ENCODE measurements at places on chromosomes 3 and 15.

GRCh38 chr3:143122608-143123352 lies 3.2 kb downstream of the CHST2 start:
- no peak for DNase-seq

- DNase-seq = no peak
These were observed 75.7 kb downstream of the GMPS start for GRCh38 chr3:155946178-155946577.

- DNase-seq = no peak
These were observed 2.7 kb downstream of the TATDN2 start for GRCh38 chr3:10251006-10251405.

- peak; percentile 35 for DNase-seq
These were observed 6.3 kb upstream of the SCN5A start for GRCh38 chr3:38655708-38656300.

DNA sequence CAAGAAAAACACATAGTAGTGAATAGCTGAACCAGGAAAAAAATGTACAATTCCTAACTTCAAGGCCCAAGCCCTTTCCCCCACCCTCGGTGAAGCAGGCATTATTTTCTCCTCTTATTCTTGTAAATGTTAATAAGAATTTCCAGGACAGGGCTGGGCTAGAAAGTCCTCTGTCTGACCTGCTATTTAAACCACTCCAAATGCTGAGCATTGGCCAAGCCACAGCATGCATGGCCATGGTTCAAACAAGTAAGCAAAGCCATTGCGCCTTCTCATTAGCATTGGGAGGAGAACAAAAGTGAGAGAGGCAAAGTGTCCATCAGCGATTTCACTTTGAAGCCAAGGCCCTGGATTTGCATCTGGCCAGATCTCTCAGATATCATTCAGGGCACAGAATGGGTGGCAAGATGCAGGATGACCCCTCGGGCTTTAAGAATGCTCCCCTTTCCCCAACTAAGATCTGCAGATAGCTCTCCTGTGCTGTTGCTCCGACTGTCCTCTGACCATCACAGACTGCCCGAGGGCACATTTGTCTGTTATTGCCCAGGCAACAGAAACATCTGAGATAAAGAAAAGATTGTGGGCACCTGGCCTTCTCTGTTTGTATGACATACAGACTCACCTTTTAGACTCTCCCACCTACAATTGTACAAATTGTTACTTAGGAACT lies 46.3 kb downstream of the CEMIP start:
- DNase-seq = no peak

- no peak for DNase-seq
These were observed 39.0 kb downstream of the EHD4 start for GRCh38 chr15:41933326-41933725.

DNA sequence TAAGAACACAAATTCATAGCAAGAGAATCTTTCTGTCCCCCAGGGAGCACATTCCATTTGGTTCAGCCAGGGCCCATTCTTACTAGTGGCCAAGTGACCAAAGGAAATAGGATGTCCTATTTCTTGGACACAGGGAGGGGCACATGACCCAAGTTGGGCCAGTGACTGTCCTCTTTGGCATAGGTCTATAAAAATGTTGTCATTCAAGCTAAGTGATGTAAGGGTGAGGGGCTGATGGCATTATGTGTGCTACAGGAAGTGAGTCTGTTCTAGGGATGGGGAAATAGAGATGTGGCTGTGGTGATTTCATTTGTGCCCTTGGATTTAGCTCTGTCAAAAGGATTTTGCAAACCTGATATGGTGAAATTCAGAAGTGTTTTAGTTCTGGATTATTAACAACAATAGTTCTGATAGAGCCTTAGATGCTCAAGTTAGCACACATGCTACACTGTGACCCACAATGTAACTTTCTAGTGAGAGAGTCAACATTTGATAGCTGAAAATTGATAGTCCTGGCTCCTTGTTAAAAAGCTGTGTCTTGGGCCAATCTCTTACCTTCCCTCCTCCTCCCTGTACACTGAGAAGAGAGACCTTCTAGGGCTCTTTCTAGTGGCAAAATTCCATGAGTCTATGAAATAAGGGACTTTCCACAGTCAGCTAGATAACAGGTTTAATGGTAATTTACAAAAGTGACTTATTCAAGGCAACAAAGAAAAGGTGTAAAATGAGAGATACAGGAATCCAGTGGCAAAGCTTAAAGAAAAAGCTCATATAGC lies 117.2 kb downstream of the THRB start:
- DNase-seq = no peak

GRCh38 chr15:99454941-99455788 lies 110.6 kb upstream of the MEF2A start:
- DNase-seq = no peak

- no peak for DNase-seq
These were observed 245.3 kb downstream of the RPLP1 start for GRCh38 chr15:69697916-69698315.

DNA sequence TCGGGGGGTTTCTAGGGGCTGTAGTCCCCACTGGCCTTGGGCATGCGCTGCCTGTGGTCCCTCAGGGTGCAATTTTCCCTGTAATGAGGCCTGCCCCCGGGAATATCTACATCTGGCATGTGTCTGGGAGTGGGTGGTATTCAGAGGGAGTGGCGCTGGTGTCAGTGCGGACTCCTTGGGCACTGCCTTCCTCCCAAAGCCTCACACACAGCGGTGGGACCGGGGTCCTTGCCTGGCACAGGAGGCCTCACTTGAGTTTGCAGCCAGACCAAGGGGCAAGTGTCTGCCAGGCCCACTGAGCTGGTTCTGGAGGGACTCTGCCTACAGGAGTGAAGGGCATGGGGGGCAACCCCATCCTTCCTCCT lies 53.5 kb upstream of the PCSK6 start:
- no peak for DNase-seq

DNA sequence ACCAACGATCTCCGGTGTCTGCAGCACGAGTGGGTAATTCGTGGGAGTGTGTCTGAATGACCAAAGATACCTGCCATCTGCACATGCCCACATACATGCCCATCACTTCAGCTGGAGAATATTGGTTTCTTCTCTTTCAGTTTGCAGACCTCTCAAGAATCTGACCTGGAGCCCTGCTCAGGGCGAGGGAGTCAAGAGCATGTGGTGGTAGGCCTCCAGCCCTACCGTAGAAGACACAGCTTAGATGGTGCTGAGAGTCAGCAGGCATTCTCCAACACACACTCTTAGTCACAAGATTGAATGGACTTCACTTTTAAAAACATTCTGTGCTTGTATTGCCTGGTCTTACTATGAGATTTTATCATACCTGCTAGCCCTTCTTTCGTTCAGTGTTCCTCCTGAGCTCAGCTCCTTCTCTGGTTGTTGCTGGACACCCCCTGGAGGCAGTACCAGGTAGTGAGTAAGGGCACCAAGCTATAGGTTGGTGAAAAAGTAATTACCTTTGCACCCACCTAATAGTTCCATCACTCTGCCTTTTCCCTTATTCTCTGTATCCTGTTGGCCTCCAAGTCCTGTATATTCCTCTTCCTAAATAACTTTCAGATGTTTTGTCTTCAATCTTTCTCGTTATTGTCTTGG lies 252.0 kb downstream of the CACNA2D3 start:
- no peak for DNase-seq

DNA sequence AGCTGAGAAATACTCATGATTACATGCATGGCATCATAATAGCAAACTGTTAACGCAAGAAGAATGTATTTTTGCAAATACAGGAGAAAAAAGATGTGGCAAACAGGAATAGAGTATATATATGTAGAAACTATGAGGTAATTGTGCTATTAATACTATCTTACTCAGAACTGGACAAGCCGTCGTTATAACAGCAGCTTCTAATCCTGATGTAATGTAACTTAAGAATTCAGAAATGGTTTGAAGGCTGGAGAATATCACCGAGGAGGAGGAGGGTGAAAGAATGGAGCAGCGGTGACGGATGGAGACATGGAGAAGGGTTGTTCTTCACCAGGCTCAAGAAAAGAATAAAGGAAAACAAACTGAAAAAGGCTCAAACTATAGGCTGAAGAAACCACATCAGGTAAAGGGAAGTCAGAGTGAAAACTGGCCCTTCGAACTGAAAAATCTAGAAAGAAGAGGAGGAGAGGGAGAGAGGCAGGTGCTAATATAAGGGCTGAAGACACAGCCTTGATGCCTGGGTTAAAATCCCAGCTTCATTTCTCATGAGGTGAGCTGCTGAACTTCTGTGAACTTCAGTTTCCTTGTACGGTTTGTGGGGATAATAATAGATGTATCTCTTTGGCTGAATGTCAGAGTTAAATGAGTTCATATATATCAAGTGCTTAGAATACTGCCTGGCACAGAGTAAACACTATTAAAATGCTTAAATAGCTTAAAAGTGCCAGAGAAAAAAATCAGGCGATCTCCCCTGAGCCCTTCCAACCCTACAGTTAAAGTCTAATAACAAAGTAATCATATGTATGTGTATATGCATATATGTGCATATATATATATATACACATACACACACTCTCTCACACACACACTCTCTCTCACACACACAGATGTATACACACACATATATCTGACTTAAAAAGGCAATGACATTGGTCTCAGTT lies 43.9 kb downstream of the GOLIM4 start:
- DNase-seq = no peak

DNA sequence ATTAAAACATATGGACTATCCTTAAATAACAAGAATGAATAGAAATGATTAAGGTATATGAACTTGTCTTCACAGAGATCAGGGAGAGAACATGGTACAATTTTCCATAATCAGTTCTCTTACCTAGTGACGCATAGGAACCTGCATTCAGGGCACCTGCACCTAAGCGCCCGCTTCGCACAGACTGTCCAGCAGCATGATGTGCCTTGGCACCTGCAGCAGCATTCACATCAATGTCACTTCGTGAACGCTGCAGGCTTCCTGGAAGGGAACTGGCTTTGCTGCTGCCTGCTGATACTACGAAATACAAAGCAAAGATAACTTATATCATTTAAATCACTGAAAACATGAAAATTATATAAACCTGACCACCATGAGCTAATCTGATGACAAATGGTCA lies 115.2 kb downstream of the CLASP2 start:
- DNase-seq = no peak

- DNase-seq = no peak
These were observed 59.6 kb upstream of the TSC22D2 start for GRCh38 chr3:150348500-150348899.

GRCh38 chr15:44058126-44058525 lies 136.9 kb downstream of the FRMD5 start:
- DNase-seq = no peak

DNA sequence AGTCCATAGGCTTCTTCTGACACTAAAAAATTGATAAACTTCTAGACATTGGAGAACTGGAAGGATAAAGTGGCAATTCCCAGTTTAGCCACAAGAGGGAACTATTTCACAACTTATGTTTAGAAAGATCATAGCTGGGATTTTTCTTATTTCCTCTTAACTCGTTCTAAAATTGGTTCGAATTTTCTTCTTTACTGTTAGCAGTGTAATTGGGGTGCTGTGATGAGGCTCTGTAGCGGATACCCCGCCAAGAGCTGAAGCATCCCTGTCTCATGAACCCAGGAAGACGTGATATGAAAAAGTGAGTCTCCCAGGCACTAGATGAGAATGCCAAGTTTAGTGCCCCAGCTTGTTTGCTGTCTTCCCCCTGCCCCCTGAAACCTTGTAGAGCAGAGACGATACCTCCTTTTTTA lies 85.1 kb downstream of the PDCD6IP start:
- DNase-seq = peak; percentile 29

DNA sequence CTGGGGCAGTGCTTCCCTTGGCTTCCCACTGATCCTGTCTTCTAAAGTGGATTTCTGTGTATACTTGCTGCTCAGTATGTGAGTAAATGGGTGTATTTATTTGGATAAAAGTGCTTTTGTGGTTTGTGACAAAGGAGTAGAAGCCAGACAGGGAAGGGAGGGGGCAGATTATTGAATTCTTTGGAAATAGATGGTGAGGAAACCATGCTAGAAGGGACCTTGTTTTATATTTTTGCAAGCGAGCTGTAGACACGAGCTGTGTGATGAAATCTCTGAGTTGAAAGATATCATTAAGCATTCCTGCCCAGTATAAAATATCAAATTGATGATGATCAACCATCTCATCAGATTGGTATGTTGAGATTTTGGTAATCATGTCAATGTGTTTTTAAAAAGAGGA lies 68.9 kb downstream of the DUT start:
- DNase-seq = no peak

- DNase-seq = no peak
These were observed 18.8 kb upstream of the GOLGA8J start for GRCh38 chr15:30063835-30064546.

GRCh38 chr15:70034141-70034540 lies 63.6 kb downstream of the TLE3 start:
- no peak for DNase-seq

DNA sequence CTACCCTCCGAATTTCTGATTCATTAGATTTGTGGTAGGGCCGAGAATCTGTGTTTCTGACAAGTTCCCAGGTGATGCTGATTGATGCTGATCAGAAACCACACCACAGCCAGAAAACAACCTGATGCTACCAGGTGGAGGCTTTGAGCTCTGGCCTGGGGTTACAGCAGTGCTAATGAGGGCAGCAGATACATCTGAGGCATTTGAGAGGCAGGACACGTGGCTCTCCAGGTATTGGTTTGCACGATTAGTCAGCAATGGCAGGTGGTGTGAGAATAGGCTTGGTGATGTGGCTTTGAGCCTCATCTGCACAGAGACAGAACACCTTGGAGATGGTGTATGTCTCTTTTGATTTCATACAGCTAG lies 78.8 kb upstream of the THBS1 start:
- DNase-seq = no peak

DNA sequence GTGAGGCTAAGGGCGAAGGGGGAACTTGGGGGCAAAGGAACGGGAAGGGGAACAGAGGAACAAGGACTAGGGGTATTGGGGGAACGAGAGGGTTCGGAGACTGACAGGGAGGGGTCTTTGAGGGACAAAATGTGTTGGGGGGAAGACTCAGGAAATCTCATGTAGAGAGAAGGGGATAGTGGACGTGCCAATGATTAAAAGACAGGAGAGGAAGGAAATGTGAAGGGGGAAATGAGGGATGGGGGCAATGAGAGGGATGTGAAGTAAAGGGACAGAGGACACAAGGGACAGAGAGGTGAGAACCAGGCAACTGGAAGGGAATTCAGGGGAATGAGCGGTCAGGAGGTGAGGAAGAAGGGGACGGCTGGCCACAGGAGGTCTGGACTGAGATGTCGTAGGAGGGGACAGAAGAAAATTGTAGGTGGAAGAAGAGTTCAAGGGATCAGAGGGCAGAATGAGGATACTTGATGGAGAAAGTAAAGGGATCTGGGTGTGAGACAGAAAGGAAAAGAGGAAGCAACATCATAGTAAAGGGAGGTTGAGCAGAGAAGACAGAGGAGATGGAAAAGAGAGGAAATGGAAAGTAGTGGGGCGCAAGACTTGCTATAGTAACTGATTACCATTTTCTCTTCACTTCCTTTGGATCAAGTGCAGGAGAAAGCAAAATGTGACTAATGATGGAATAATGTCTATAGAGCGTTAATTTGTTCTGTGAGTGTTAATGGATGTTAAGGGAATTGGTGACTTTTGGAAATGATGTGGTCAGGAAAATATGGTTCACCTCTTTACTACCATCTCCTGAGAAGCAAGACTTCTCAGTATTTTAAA lies 749 bp downstream of the RAB8B start:
- DNase-seq = no peak

- DNase-seq = peak; percentile 90
These were observed at the start of gene GBE1 for GRCh38 chr3:81760924-81761903. GBE1 (minus strand) TSS chr3:81761645; CDS start chr3:81761517, 128 bp downstream.

Measured in CD4-positive, alpha-beta T cell treated with Interleukin-17A for 4 hours (primary cell).